Fibroblast of villous mesenchyme (primary cell): ENCODE measurements at places on chromosomes 7 and 10. TPM values are rescaled to one million over a fixed set of nuclear protein-coding genes. Genes with fewer than 3 reads are reported as not detected.

DNA sequence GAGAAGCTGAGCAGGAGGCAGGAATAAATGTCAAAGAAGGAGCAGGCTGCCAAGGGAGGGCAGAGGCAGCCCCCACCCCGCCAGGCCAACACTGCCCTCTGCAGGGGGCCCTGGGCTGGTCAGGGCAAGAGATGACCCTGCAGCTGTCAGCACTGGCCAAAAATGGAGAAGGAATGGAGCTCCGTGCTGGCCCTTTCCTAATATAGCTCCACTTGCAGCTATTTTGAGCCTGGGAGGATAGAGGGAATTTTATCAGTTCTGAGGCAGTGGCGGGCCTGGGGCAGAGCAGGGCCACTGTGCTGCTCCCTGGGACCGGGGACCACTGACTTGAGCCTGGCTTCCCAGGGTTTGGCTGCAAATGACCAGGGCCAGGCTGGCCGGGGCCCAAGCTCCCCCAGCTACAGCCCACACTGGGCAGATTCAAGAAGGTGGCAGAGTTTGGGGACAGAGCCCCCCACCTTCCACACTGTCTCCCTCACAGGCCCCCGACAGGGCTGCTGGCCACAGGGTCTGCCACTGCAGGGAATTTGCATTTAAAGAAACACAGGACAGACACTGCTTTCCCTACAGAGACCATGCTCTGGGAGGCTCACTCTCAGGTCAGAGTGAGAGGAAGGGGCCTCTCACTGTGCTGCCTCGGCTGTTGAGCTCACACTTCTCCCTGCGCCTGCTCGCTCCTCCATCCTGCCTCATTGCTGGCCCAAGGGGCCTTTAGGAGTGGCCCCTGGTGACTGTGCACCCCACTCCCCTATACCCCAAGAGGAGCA, 16.2 kb downstream of the LDB3 start:
- DNase-seq = peak; percentile 7

DNA sequence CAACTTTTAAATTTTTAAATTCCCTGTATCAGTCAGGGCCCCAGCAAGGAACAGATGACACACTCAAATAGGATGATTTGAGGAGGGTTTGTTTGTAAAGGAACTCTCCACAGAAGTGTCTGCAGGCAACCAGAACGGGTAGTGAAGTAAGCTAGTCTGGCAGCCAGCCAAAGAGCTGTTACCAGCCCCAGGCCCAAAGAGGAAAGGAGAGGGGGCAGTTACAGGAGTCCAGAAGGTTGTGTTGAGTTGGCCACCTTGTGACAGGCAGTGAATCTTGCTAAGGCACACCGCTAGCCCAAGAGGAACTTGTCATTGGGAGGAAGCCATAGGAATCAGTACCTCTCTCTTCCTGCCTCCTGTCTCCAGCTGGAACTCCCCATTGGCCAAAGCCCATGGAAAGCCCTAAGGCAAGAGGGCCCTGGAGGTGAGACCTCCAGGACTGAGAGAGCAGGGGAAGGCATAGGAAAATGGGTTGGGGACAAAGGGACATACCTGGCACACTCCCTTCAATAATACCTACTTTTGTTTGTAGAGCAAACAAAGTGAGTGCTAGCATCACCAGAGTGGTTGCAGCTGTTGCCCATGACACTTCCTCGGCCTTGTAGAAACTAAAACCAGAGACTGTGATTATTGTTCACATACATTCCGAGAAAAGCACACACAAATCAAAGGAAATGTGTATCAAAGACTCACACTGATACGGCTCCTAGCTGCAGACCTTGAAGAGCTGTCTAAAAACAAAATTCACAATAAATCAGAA, 25.4 kb upstream of the GATAD1 start:
- no peak for DNase-seq

DNA sequence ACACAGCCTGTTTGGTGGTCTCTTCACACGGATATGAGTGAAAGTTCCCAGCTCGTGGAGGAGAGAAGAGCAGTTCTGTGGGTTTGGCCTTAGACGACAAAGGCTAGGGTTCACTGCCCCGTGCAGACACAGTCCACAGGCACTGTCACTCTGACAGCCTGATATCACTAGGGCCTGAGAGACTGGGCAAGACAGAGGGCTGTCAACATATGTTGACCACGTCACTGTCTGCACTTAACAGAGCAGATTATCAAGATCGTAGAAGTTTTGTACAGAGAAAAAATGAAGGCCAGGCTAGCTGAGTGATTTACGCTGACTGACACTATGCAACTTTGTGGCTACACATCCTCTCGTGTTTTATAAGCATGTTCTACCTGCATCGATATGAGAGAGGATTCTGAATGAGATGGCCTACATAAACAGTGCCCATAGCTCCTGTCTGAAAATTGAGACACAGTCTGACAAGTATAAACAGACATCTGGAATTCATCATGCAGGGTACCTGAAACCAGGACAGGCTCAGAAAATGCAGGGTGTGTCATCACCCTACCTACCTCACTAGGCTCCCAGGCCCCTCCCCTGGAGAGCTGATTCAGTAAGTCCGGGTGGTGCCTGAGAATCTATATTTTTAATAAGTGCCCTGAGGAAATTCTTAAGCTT, 120.0 kb downstream of the SGMS1 start:
- no peak for DNase-seq

DNA sequence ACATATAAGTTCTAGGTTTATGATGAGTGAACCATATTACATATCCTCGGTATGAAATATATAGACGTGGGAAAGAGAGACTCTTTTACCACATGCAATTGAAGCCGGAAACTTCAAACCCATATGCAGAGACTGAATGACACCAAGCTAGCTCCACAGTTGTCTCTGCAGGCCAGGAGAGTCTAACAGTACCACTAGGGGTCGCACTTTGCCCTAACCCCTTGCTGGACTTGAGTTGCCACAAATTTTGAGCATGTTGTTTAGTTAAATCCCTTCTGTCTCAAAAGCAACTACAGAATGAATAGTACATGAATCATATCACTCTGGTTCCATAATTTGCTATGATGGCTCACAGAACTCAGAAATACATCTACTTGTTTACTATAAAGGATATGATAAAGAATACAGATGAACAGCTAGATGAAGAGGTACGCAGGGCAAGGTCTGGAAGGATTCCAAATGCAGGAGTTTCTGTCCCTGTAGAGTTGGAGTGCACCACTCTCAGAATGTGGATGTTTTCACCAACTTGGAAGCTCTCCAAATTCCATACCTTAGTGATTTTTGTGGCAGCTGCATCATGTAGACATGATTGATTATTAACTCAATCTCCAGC, 112.4 kb upstream of the YAE1 start:
- DNase-seq = peak; percentile 58

DNA sequence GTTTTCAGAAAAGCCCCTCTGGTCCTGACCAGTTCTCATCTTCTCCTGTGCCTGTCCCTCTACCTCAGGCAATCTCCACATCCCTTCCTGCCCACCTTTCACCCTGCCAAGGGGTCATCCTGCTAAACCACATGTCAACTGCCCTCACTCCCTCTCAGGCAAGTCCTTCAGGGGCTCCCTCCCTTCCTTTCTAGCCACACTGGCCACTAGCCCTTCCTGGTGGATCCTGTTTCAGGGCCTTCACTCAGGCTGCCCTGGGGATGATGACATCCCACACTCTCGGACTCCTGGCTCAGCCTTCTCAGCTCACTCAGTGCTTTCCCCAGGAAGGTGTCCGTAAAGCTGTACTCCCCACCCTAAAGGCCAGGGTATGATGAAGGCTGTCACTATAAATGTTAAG, 13.4 kb downstream of the STEAP1B start:
- no peak for DNase-seq

GRCh38 chr7:22842383-22842941, 19.8 kb upstream of the TOMM7 start:
- no peak for DNase-seq

Gene INHBA
- 65.2 and 84.7 TPM in 2 replicates for total RNA-seq

Gene NXPH1
- total RNA-seq = not detected in 2 replicates

Gene NCF1
- total RNA-seq = under 0.01 TPM in 1 of 2 replicates, not detected in the other

GRCh38 chr10:82394122-82394521, 519.1 kb downstream of the NRG3 start:
- DNase-seq = no peak

- DNase-seq = no peak
Observed at GRCh38 chr7:155409980-155410379, 47.9 kb upstream of the EN2 start.

DNA sequence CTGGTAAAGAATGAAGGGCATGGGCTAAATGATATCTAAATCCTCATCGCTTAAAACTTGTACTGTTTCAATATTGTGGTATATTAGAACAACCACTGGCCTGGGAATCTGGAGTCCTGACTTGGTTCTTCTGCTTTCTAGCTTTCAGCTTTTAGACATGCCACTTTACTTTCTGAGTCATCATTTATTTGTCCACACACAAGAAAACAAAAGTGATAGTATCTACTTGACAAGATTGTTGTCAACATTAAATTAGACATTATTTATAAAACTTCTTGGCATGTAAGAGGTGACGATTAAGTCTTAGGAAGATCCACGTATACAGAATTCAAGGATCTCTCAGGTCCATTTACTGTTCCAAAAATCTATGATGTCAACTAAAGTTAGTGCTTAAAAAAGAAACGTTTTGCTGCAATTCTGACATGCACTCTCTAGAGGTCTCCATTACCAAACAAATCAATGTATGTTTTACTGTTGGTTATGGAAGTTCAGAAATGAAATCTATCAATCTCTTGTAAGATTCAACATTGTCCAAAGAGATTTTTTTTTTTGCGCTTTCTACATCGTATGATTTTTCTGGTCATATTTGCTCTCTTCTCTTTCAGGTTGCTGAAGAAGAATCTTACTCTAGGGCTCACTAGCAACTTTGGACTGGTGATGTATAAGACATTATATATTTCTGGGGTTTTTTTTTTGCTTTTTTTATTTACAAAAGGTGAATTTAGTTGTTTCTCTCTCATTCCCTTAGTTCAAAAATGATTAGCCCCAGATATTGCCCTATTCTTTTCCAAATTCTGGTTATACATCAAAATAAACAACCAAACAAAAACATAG, 53.6 kb upstream of the DYNC1I1 start:
- DNase-seq = peak; percentile 28

Gene FAM237B
- total RNA-seq = not detected in 2 replicates

DNA sequence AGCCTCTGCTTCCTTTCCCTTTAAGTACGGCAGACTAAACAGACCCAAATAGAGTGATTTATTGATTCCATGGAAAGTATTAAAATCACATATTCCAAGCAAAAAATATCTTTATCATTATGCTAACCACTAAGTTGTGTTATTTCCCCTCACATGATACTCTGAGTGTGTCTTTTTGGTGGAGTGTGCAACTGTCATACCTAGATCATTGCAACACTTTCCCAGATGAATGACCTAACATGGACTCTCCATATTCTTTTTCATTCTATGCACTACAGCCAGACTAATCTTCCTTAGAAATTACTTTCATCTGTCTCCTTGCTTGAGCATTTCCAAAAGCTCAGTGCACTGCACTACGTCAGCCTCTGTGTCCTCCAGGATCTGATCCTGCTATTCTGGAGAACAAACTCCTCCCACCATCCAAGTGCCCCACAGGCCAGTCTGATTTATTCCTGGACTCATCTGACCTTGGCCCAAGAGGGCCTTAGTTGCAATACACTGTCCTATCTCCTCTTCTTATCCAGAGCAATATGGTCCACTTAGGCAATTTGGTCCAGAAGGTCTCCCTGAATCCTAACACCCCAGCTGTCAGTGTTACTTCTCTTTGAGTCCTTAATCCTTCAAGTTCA, 263.3 kb upstream of the KLF6 start:
- DNase-seq = no peak

- no peak for DNase-seq
Observed at GRCh38 chr7:146116521-146117222, at the start of gene CNTNAP2. Gene CNTNAP2, plus strand, starts transcription at chr7:146116801. Its CDS starts 76 bp downstream, at chr7:146116877.
